ENCODE measurements at places on chromosomes 12 and 14.
A peak's percentile ranks its signal among the peaks of the same experiment; 100 is the strongest.

- no peak for DNase-seq
Measured at GRCh38 chr12:116631619-116632018, 72.4 kb downstream of the MAP1LC3B2 start.

DNA sequence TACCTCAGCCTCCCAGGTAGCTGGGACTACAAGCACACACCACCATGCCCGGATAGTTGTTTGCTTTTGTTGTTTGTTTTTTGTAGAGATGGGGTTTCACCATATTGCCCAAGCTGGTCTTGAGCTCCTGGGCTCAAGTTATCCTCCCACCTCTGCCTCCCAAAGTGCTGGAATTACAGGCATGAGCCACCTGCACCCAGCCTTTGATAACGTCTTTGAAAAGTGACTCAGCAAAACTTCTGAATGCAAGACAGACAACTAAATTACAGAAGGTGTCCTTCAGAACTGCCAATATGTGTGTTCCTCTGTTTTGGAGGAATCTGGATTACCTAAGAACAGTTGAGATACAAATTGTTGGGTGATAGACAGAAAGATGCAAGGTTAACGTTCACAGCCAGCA lies 99.8 kb downstream of the ESR2 start:
- DNase-seq = no peak

- peak; percentile 89 for DNase-seq
Measured at GRCh38 chr14:53516261-53516774, 363.2 kb upstream of the DDHD1 start.

- no peak for DNase-seq
Measured at GRCh38 chr12:131938082-131938481, 9.0 kb downstream of the PUS1 start.

DNA sequence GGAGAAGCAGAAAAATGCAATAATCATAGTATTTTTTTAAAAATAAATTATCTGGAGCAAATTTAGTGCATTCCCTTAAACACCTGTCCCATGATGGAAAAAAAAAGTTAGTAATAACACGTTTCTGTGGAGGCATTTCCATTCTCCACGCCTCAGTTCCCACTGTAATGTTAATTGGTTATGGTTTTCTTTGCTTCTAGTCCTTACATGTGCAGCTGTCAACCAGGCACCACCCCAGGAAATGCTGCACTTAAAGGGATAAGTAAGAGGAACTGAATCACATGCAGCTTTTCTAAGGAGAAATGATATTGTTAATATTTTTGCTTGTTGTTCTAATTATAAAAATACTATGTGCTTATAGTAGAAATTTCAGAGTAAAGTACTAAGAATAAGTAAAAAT lies 240.3 kb downstream of the ZFP36L1 start:
- peak; percentile 44 for DNase-seq

- DNase-seq = peak; percentile 7
Measured at GRCh38 chr12:109255377-109255776, 53.7 kb downstream of the FOXN4 start.

GRCh38 chr14:75299059-75299458 lies 20.4 kb downstream of the FOS start:
- peak; percentile 64 for DNase-seq

GRCh38 chr12:58528271-58528670 lies 392.0 kb downstream of the LRIG3 start:
- no peak for DNase-seq

DNA sequence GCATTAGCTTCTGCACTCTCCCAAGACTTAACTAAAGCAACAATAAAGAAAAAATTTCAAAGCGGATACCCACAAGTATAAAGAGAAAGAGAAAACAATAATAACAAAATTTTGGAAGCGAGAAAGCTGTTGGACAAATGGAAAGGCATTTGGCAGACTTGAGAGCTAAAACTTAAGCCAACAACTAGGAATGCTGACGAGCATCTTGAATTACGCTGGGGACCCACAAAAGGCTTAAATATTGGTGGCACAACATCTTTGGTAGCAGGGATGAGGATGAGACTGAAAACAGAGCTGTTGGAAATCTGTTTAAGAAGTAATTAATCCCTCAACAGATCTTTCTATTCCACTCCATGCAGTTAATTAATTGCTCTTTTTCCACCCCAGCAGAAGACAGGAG lies 49.8 kb downstream of the LLPH start:
- DNase-seq = no peak

DNA sequence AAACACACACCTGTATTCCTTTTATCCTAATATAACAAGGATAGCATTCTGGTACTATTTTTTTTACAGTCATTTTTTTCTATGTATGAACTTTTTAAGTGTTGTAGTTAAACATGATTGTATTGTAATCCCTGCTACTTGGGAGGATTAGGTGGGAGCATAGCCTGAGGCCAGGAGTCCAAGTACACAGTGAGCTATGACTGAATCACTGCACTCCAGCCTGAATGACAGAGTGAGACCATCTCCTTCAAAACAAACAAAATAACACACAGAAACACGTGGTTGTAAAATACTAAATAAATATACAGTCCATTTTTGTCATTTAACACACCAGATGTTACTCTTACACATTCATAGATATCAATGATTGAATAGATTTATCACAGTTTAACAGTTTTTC lies 56.9 kb downstream of the MAP4K5 start:
- peak; percentile 32 for DNase-seq

- DNase-seq = no peak
Measured at GRCh38 chr14:43105305-43105704, 1401.8 kb downstream of the FSCB start.

DNA sequence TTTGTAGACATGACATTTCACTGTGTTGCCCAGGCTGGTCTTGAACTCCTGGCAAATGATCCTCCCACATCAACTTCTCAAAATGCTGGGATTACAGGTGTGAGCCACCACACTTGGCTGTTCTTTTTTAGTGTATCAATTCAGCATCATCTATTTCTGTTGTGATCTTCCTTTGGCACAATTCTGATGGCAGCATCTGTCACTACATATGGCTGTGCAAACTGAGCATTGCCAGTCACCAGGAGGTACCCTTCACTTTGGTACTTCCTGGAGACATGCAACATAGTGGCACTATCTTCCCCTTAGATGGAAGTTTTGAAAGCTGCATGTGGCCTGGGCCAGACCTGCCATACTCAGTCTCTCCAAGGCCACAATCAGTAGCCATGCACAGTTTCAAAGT lies 467.1 kb upstream of the TMPO start:
- DNase-seq = no peak

DNA sequence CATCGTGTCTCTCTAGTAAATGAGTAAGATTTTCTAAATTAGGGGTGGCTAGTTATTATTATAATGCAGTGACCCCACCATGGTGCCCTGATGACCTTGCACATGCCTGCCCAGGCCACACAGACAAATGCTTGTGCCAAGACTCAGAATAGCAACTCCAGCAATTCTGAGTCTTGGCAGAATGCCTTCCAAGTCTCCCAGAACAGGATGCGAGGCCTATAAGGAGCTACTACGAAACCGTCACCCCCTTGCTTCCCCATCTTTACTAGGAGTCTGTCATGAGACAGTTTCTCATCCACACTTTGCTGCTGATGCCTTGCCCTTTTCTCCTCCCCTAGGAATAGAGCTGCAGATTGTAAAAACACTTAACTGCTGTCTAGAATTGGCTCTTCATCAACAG lies 559.9 kb downstream of the TRHDE start:
- no peak for DNase-seq

GRCh38 chr12:71626768-71627167 lies 36.9 kb downstream of the ZFC3H1 start:
- DNase-seq = peak; percentile 43

DNA sequence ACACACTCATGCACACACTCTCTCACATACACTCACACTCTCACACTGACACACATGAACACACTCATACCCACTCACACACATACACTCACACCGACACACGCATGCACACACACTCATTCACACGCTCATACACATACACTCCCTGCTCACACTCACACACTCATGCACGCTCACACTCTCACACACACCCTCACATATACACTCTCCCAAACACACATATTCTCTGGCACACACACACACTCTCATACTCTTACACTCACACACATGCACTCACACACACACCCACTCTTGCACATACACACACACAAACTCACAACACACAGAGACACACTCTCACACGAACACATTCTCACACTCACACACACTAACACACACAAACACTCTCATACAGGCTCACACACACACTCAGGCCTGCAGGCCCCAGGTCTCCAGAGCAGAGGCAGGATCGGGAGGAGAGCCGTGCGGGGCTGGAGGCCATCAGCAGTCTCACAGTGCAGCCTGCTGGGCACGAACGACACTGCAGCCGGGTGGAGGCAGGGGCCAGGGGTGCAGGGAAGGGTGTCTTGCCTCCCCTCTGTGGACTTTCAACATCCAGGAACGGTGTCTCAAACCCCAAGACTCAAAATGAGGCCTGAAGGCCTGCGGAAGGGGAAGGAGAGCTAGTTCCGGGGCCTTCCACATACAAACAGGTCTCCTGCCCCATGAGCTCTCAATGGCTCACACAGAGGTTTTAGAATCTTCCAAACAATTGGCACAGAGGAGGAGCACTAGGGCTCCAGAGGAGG lies 148.7 kb downstream of the ANO2 start:
- peak; percentile 36 for DNase-seq

DNA sequence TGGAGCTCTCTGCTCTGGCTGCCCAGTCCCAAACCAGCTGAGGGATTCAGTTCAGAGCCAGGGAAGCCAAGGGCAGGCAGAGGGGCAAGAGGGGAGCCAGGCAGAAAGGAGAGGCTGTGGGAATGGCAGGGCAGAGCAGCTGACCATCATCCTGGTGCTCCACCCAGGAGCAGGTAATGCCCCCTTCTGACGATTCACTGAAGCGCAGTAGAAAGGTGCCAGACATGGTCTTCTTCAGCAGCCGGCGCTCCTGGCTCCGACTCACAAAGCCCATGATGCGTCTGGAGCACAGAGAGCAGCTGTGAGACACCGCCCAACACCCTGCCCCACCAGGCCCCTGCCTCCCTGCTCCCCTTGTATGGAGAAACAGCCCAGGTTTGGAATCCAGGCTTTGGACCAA lies 8.0 kb downstream of the IL23A start:
- peak; percentile 28 for DNase-seq

DNA sequence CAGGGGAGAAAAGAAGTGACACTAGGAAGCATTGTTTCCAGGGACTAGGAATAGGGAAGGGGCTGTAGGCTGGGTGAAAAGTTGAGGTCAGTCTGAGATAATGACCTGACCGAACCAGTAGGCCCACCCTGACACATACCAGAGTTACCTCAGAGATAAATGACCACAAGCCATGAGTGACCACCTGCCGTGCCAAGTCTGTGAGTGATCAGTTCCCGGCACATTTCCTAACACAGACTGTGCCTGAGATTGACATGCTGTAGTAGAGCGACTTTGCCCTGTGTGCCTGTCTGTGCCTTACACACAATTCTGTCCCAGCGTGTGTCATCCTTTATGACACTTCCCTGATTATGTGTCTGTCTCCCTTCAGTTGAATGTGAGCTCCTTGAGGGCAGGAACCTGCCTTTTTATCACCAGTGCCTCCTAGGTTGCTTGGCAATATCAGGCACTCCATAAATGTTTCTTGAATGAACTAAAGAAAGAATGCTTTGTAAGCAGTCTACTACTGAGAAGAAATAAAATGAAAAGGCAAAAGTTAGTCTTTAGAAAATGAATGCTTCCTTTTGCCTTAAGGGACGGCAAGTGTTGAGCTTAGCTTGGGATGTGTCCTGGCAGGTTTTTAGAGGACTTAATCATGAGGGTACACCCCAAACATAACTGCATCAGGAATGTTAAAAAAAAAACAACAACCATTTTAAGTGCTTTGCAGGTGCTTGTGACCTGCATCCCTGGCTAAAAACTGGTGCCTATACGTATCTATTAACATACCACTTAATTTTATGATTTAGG lies 9.6 kb upstream of the SSPN start:
- no peak for DNase-seq

DNA sequence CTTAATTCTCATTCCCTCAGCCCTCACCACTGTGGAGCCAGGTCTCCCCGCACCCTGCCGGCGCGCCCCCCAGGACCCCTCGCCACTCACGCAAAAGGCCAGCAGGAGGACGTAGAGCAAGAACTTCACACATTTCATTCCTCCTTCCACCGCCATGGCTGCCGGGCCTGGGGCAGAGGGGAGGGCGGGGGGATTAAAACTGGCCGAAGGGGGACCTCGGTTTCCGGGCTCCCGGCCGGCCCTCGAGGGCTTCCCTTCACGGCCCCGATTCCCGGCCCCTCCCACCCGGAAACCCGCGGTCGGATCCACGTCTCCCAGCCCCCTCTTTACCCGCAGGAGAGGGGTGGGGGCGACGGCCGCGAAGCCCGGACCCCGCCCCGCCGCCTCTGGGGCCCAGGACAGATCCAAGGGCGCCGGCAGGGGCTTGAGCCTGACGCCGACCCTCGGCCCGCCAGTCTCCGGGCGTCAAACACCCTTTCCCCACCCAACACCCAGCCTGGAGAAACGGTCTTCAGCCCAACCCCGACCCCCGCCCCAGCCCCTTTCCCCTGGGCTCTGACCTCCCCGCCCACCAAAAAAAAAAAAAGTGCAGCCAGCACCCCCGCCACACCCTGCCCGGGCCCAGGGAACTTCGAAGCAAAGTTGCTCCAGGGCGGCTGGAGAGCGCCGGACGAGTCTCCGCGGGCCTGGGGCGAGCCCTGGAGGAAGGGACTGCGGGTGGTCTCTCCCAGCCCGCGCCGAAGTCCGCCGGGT lies 447 bp downstream of the CD63 start:
- peak; percentile 74 for DNase-seq

GRCh38 chr14:85528897-85529631 lies 880 bp upstream of the FLRT2 start:
- peak; percentile 92 for DNase-seq

DNA sequence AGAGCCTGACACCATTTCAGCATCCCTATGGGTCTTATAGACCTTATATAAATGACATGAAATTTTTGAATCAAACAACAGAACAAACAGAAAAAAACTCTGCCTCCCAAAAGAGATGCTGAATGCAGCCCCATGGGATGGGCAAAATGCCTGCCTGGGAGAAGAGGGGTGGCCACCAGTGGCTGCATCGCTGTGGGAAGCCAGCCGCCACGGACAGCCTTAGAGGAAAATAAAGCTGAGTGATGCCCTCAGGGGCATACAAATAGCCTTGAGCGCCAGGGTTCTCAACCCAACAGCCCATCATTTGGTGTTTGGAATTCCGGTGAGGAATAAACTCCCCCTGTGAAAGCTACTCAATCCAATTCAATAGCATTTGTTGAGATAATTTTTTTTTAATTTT lies 22.9 kb downstream of the SYNE3 start:
- DNase-seq = no peak

- DNase-seq = peak; percentile 74
Measured at GRCh38 chr12:29316752-29317151, 64.2 kb downstream of the ERGIC2 start.

DNA sequence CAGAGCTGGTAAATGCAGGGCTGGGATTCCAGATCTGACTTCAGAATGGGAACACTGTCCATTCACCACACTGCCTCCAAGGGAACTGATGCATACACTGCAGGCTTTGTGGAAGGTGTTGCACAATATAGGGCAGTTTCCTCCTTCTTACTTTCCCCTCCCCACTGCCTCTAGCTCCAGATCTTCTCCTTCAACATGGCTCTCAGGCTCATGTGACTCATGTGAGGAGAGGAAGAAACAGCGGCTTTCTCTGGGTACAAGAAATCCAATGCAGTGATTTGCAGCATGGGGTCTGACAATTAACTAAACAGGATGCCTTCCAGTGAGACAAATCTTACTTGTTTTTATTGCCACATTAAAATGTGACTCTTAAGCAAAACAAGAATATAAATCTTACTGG lies 447.6 kb upstream of the CCDC196 start:
- DNase-seq = peak; percentile 91

- DNase-seq = no peak
Measured at GRCh38 chr14:51545396-51545795, 106.3 kb upstream of the FRMD6 start.

GRCh38 chr12:93429852-93430251 lies 11.9 kb downstream of the UBE2N start:
- no peak for DNase-seq
